ENCODE measurements at places on chromosomes 3 and 15.

GRCh38 chr15:62209322-62209721 is 44.2 kb upstream of the C2CD4B start:
- no peak for DNase-seq

DNA sequence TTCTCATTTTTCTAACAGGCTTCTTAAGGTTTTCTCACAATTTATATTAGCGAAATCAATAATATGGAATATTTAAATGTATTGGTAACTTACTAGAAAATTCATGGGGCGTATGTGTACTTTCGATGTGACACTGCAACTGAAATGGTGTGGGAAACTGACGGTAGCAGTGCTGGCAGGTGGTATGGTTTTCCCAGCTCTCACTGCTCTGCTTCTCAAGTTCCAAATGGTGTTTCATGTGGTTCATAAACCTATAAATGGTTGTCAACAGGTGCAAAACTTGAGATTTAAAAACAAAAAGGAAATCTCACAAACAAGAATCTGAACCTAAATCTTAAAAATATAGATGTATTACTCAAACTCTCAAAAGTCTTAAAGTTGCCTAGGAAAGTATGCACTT is 54.7 kb downstream of the ZNF280D start:
- no peak for DNase-seq

DNA sequence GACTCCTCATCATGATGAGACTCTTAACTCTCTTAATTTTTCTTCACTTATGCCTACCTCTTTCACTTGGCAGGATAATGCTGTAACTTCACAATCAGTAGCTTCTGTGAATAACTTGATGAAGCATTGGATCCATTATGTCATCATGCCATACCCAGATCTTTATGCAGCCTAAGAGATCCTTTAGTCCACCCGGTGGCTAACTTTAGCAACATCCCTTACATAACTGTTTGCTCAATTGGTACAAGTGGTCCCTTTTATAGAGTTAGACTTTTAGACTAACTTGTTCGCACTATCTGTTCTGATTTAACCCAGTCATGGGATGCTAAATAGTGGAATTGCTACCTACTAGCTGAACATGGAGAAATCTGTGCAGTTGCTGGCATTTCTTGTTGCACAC is 184.5 kb downstream of the USP13 start:
- DNase-seq = no peak

- DNase-seq = no peak
These were observed 70.7 kb downstream of the TOP2B start for GRCh38 chr3:25594007-25594502.

- DNase-seq = no peak
These were observed 747 bp downstream of the MYL3 start for GRCh38 chr3:46862369-46863025.

DNA sequence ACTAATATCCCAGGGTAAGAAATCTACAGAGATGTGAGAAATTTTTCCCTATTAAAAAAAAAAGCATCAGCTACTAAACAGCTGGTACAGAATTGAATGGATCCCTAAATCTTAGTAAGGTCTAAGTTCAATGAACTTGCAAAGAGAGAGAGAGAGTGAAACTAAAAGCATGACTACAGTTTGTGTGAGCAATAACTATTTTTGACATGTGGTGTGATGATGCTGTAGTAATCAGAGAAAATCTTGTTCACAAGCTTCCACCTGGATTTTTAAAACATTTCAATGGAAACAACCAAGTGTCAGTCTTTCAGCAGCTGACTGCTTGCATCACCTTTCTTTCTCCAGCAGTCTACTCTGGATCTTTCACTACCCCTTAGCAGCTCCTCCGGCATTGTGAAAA is 45.2 kb upstream of the ABI3BP start:
- DNase-seq = no peak

GRCh38 chr3:45646051-45646585 is 43.1 kb upstream of the SACM1L start:
- DNase-seq = no peak

GRCh38 chr15:100536733-100537132 is 8.0 kb upstream of the CERS3 start:
- no peak for DNase-seq

- no peak for DNase-seq
These were observed 172.6 kb upstream of the BHLHE40 start for GRCh38 chr3:4806535-4807108.

DNA sequence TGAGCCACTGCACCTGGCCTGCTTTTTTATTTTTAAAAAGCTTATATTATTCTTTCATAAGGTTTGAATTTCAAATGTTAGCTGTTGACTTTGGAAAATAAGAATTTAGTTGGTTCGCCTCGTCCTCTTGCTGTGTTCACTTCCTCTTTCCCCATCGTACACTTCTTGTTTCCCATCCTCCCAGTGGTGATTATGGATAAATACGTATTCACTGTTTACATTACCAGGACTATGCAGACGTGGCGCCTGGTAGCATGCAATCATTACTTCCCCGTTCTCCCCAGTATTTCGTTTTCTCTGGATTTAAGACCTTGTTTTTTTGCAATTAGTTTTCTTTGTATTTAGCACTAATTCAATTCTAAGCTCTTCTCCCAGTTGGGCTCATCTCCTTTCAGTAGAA is 70.1 kb downstream of the LMLN start:
- no peak for DNase-seq

GRCh38 chr3:73136941-73137340 is 75.5 kb downstream of the EBLN2 start:
- DNase-seq = no peak

DNA sequence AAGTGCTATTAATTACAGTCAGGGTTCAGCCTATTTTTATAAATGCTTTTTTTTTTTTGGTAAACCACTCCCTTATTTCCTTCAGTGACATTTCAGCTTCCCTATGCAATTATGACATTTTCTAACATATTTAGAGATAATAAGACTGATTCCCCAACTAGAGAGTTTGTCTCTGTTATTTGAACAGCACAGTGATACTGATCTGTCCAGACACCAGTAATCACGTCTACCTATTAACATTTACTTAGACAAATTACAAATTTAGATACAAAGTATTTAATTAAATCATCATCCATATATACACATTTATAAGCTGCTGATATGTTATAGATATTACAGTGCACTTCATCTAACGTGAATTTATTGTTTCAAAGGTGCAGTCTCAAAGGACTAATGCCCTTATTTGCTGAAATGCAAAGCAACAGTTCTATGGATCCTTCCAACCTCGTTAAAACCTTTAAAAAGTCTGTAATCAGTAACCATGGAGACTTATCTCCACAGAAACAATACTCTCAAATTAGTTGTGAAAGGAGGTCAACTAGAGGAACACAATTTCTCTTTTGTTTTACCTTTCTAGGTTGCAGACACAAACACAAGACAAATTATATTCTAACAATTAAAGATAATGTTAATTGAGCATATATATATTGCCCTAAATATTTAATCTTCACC is 1531.1 kb downstream of the SI start:
- no peak for DNase-seq

DNA sequence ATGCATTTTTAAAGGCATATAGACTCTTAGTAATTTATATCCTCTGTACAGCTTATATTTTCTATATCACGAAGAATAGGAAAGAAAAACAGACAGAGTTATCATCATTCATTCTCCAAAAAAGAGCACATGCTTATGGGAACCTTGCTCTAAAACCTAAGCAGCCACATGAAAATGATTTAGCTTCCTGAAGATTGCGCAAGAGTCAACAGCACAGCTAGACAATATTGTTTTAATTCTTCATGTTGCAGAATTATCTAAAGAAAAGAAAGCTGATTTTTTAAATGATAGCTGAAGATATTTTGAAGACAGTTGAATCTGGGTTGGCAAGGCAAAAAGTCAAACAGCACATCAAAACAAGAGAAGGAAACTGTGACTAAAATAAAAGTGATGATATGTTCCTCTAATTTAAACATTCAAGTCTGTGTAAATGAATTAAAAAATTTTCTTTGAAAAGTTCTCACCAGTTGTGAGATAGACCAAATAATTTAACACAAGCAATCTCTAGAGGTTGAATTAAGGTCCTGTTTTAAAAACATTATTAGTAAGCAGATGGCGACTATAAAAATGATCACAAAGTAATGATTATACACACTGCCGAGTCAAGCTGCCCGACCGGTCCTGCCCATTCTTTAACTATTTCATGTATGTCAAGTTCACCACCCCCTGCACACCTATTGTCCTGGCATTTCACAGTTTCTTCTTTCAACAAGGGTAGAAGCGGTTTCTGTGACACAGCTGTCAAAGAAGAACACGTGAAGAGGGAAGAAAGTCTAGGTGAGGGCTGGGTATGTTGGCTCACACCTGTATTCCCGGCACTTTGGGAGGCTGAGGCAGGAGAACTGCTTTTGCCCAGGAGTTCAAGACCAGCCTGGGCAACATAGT is 74.2 kb upstream of the BHLHE40 start:
- DNase-seq = no peak

DNA sequence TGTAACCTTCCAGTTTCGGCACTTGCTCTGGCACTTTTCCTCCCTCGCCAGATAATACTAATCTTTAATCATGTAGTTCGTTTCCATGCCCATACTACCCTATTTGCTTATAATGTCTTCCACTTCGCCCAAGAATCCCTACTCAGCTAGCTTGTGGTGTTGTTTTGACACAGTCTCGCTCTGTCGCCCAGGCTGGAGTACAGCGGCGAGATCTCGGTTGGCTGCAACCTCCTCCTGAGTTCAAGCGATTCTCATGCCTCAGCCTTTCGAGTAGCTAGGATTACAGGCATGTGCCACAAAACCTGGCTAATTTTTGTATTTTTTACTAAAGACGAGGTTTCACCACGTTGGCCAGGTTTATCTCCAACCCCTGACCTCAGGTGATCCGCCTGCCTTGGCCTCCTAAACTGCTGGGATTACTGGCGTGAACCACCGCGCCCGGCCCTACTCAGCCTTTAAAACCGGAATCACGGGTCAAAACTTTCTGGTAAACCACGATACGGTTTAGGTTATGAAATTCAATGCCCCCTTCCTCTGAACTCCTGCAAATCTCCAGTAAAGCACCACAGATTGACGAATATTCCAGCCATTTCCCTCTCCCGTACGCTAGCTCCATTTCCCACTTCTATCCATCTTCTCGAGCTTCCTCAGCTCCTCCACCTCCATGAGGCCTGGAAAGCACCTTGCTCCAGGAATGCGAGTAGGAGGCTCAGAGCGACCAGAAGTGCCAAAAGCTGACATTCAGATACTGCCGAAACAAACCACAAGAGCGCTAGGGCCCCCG is 878 bp upstream of the RAD51 start:
- DNase-seq = no peak
